ENCODE measurements at places on chromosomes 13 and 19. TPM values are rescaled to one million over a fixed set of nuclear protein-coding genes. Genes with fewer than 3 reads are reported as not detected.

Gene CDX2
- 0.62 TPM for total RNA-seq

Gene SLAIN1
- total RNA-seq: 5.0 TPM

DNA sequence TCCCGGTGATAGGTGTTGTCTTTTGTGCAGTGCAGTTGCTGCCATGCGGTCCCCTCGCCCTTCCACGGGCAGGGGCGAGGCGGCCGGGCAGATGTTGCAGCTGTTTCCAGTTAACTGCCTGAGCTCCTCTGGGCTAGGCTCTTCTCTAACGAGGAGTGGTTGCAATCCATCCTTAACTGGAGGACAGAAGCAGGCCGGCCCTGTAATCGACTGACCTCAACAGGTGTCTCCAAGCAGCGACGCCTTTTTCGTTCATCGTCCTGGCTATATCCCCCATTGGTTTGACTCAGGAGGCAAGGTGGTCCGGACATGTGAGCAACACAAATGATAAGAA lies 1.9 kb upstream of the TSC22D1 start:
- DNase-seq: no peak

DNA sequence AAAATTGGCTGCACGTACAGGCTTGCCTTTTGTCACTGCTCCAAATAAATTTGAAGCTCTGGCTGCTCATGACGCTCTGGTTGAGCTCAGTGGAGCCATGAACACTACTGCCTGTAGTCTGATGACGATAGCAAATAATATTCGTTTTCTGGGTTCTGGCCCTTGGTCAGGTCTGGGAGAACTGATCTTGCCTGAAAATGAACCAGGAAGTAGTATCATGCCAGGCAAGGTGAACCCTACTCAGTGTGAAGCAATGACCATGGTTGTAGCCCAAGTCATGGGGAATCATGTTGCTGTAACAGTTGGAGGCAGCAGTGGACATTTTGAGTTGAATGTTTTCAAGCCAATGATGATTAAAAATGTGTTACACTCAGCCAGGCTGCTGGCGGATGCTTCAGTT lies 16.1 kb upstream of the AKAP11 start:
- no peak for DNase-seq

DNA sequence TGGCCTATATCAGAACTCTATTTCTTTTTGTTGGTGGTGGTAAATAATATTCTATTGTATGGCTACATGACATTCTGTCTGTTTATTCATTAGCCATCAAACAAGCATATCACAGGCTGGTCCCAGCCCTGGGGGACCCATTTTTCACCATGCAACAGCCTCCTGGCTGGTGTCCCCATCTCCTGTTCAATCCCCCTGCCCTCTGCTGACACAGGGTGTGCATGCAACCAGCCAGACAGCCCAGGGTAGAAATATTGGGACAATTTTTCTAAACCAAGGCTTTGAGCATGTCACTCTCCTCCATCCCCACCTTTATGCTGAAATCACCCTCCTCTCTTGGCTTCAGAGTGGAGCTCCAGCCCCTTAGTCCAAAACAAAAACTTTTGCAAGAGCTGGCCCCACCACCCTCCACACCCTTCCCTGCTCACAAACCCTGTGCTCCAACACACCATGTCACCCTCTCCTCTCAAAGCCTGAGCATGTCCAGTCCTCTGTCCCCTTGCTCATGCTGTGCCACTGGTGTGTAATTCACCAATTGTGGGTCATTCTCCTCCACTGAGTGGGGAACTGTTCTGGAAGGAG lies 153.0 kb upstream of the UQCRFS1 start:
- no peak for DNase-seq

GRCh38 chr19:14400951-14401431 lies 18.1 kb downstream of the DDX39A start:
- no peak for DNase-seq

- peak; percentile 88 for DNase-seq
Observed at GRCh38 chr13:108895220-108895704, 265.9 kb downstream of the MYO16 start.

DNA sequence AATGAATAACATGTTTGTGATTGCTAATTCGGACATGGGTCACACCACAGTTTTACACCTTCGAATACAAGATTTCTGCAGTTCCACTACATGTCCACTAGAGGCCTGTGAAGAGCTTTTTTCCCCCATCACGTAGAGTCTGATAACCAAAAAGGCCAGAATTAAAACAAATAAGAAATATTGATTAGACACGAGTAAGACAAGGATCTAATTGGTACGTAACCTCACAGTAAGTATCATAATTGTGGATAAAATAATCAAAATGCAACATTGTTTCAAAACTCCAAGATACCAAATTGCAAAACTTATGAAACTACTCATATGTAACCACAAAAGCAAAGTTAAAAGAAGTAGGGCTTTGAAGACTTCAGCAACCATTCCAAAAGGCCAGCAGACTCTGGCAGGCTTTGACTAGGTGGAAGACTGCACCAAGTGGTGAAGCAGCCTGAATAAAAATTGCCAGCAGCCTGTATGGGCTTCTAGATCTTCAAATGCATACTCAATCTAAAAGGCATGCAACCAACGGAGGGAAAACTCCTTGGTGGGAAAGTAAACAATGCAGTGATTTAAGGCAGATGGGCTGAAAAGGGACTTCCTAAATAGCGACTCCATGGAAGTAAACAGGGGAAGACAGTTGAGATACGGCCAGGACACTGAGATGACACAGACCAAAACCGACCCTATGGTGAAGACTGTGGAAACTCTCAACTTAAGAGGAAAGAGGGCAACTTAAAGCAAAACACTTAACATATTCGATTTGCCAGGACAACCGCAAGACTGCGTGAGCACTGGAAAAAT lies 56.7 kb downstream of the STARD13 start:
- DNase-seq: peak; percentile 57

Gene VN1R4
- total RNA-seq: not detected

Gene TMEM150B
- not detected for total RNA-seq

Gene FGF9
- total RNA-seq: not detected

Gene SLITRK5
- total RNA-seq: 0.17 TPM

DNA sequence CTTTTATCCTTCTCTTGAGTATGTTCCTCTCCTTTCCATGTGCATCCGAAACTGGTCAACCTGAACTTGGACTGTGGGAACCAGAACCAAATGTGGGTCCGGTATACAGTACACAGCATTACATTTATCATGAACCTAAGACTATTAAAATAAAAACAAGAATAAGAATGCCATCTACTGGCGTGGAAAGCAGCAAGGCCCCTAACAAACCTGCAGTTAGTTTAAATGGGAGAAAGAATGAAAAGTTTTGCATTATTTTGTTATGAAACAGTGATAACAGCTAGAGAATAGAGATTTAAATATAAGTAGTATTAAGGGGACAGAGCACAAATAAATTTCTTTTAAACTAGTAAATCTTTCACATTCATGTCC lies 159.5 kb downstream of the RBM26 start:
- DNase-seq: peak; percentile 18

- no peak for DNase-seq
Observed at GRCh38 chr19:29016926-29017760, 195.8 kb downstream of the UQCRFS1 start.

Gene BRME1
- 5.4 TPM for total RNA-seq

- DNase-seq: no peak
Observed at GRCh38 chr19:3184847-3185460, 776 bp upstream of the NCLN start.

DNA sequence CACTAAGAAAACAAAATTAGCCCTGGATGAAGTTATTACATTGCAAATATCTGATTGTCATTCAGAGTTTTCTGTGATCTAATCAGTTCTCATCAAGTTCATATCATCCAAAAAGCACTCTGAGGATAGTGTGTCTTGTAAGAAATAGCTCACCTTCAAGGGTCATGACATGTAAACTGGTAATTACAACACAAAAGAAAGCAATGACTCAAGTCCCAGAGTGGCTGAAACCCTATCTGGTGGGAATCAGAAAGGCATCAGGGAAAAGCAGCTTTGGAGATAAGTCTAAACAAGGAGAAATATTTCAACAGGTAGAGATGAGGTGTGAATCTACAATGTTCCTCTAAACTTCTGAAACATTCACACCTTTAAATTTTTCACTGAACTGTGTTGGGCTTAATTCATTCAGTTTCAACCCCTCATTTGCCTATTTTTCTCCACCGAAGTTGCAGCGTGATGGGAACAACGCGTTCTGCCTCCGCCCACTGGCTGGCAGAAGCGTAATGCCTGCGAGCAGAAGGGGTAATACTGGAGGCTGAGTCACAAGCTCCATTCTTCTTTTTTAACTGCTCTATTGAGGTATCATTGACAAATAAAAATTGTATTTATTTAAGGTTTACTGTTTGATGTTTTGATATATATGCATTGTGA lies 155.2 kb upstream of the IPO5 start:
- DNase-seq: no peak

Gene TPP2
- total RNA-seq: 16.1 TPM

DNA sequence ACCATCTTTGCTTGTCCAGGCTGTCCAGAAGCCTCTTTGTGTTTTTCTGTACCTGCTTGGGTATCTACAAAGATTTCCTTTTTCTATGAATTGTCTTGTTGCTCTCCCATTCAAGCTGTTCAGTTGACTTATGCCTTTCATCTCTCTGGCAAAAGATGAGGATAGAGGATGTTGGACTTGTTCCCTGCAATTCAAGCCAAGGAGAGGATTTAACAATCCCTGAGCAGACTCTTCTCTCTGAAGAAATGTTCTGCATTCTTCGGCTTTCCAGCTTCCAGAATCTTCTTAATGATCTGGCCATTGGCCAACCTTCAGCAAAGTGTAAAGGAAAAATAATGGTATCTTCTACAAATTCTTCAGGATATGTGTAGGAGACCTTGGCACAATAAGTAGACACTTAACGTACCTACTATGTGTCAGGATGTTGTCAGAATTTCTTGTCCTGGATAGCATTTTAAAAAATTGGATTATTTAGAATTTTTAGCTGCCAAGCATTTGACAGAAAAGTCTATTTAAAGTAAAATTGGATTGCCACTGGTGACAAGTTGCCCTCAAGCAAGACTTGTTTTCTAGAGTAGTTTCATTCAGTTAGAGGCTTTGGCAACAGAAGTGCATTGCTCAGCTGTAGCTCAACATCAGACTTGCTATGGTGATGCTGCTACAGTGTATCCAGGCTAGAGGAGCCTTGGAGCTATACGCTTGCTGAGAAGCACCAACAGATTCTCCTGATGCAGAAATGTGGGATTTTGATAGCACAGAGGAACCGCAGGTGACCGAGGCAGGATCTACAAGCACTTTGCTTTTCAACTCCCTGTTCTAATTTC lies 455.7 kb downstream of the SUCLA2 start:
- no peak for DNase-seq

DNA sequence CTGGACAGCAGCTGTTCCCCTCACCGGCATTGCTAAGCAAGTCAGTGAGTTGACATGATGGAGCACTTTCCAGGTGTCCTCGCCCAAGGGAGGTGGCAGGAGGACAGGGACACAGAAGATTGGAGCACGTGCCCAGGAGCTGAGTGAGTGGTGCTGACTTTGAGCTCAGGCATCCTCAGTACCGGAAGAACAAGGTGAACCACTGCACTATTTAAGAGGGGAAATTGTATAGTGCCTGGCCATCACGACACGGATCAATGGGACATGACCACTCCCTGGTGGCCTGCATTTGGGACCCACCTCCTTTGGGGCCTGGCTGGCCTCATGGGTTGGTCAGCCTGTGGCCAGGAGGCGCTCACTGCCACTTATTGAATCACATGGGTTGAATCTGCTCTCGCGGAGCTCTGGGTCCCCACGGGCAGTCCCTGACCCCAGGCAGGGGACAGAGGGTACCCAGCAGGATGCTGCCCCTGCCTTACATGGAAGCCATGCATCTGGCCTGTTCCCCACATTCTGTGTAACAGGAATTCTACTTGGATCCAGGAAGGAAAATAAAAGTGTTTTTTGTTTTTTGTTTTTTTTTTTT lies 206.9 kb upstream of the ZNF536 start:
- DNase-seq: no peak

DNA sequence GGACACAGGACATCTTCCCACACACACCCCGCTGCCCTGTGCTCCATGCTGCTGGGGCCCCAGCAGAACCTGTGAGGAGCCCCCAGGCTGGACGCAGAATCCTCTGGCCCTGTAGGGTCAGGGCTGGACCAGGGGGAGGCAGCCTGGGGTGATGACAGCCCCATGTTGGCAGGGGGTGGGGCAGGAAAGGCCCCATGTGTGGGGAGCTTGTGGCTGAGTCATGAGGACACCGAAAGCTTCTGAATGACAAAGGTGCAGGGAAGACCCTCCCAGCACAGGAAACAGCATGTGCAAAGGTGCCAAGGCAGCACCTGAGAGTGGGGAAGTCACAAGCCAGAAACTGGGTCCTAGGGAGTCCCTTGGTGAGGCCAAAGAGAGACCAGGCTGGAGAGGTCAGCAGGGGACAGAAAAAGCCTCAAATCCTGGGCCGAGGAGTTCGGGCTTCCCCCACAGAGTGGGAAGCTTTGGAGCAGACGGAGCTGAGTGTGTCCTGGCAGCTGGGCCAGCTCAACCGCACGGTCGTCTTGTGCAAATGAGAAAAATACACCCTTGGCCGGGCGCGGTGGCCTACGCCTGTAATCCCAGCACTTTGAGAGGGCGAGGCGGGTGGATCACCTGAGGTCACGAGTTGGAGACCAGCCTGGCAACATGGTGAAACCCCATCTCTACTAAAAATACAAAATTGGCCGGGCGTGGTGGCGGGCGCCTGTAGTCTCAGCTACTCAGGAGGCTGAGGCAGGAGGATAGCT lies 17.5 kb downstream of the ATP8B3 start:
- DNase-seq: no peak

Gene MAP4K1
- 2.3 TPM for total RNA-seq

GRCh38 chr13:32200741-32201140 lies 114.4 kb downstream of the ZAR1L start:
- DNase-seq: no peak

GRCh38 chr19:4555657-4556561 lies 3.6 kb downstream of the SEMA6B start:
- DNase-seq: peak; percentile 72

DNA sequence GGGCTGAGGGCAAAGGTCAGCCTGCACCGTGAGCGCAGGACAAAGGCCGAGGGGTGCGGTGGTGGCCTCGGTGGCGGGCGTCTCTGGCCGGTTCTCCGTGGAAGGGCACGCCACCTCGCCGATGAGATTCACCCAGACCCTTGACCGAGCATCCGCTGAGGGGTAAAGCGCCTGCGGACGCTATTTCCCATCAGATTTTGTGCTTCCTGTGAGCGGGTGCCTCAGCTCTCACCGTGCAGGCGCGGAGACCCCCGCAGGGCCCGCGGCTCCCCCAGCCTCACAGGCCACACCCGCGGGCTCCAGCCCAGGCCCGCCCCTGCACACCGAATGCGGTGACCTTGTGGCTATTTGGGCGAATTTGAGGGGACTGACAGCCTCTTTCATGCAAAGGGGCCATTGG lies 348.0 kb downstream of the TEX29 start:
- no peak for DNase-seq

DNA sequence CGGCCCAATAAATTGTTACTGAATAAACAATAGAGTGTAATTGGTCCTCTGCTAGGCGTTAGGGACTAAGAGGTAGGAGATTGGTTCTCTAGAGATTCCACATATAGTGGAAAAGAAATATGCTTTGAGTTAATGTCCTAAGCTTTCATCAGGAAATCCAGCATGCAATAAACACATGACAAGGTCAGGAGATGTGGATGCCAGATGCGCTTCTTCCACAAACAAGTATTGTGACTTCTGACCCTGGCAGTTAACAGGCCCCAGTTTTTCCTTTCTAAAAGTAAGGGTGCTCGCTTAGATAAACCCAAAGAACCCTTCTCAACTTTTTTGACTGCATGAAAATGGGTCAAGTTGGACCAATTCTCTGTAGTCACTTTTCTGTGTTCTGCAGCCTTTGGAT lies 146.5 kb upstream of the SOX21 start:
- no peak for DNase-seq

GRCh38 chr19:29577649-29577963 lies 28.5 kb upstream of the POP4 start:
- DNase-seq: no peak

- no peak for DNase-seq
Observed at GRCh38 chr13:44591316-44591715, 15.2 kb upstream of the TSC22D1 start.

Measured in PC-3 (cell line).